Activated CD8-positive, alpha-beta memory T cell treated with anti-CD3 and anti-CD28 coated beads, Interleukin-2, amount 50 U/mL, for 4 hours (primary cell): ENCODE measurements at places on chromosomes 6 and 20.

DNA sequence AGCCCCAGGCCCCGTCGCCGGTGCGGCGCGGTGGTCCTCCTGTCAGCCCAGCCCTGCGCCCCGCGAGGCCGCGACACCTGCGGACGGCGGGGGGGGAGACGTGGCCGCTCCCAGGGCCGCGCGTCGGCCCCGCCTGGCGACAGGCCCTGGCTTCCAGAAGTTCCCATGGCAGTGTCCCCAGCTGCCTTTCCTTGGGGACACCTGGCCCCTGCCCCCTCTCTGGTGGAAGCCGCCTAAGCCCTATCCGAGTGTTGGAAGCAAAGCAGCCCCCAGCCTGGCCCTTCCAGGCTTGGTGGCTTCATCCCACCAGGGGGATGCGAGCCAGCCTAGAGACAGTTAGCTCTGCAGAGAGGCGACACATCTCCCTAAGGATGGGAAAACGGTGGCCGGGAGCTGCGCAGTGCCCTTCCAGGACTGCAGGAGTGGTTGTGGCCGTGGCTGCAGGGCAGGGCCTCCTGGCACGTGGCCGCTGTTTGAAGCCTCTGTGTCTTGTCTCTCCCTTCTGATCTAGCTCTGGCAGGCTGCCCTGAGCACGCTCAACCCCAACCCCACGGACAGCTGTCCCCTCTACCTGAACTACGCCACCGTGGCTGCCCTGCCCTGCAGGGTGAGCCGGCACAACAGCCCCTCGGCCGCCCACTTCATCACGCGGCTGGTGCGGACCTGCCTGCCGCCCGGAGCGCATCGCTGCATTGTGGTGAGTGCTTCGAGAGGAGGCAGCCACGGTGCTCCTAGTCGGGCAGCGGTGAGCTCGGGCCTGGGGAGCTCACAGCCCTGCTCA is 816 bp downstream of the NPEPL1 start:
- DNase-seq, result no peak

DNA sequence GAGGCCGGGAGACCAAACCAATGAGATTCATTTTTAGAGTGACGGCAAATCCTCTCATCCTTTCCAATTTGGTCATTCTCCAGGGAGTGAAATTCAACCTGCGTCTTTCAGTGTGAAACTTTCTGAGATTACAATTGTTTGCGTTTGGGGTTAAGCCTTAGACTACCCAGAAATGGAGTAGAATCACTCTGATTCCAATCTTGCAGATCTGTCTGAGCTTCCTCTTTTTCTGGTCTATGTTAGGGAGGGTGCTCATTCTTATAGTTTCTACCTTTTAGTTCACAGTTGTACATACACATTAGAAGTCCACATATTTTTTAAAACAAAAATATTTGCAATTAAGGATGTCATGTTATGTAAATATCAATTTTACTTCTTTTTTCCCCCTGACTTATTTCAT is 183.0 kb upstream of the PHACTR1 start:
- no peak for DNase-seq

DNA sequence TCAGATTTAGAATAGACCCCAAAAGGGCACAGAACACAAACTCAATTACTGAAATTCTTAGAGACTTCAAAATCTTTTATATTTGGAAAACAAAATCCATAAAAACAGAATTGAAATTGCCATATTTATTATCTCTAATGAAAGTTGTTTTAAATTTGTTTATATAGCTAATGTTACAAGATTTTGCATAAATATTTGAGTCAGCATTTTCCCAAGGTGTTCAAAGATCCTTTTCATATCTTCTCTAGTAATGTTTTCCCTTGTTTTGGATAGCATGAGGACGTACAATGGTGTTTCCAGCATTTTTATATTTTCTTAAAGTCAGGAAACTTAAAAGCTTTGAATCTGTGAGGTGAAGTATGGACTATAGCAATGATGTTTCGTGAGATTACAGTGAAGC is 235.2 kb upstream of the EPHA7 start:
- DNase-seq, result no peak

GRCh38 chr20:36004045-36004444 is 35.7 kb downstream of the CNBD2 start:
- DNase-seq, result no peak

- DNase-seq, result no peak
Observed at GRCh38 chr6:103326760-103327757, 1532.7 kb downstream of the HACE1 start.

DNA sequence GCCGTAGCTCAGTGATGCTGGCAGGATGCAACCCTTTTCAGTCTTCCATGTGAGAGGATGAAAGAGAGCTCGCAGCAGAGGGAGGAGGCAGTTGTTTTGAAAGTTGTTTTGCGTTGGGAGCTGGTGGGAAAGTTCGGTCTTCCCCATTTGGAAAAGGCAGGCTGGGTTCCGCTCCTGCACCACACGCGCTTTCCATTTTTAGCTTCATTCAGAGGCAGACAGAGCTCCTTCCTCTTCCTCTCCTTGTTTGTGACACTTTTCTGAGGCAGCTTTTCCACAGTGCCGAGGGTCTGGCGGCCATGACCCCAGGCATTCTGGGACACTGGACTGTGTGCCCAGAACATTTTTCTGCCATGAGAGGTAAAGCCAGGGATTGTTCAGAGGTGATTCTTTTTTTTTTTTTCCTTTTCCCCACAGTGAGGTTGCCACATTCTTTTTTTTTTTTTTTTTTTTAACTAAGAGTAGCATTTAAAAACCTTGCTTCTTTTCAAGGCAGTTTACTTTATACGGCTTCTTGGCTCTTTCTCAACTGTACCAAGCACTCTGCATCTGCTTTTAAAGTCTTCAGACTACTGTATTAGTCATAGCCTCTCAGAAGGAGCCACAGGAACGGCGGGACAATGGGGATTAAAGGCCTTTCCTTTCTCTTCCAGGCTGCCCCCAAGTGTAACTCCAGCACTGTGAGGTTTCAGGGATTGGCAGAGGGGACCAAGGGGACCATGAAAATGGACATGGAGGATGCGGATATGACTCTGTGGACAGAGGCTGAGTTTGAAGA is 1.6 kb downstream of the PRDM1 start:
- DNase-seq, result no peak

DNA sequence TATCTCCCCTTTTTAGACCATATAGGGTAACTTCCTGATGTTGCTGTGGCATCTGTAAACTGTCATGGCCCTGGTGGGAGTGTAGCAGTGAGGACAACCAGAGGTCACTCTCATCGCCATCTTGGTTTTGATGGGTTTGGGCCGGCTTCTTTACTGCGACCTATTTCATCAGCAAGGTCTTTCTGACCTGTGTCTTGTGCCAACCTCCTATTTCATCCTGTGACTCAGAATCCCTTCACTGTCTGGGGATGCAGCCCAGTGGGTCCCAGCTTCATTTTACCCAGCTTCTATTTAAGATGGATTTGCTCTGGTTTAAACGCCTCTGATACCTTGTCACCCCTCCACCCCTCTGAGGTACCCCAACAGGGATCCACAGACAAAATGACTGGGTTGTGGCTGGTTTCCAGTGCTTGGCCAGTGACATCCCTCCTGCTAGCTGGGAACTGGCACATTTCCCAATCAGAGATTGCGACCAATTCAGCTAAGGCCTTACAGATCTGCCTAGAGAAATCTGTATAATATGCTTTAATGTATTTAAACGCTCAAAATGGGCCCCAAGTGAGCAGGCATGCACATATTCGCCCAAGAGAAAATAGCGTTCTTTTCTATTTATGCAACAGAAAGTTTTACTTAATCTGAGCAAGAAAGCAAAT is 315.6 kb upstream of the QKI start:
- no peak for DNase-seq

- DNase-seq, result no peak
Observed at GRCh38 chr20:33490023-33490933, at the start of gene CBFA2T2. Gene CBFA2T2, plus strand, starts transcription at chr20:33490096. Its CDS starts 172 bp downstream, at chr20:33490268.

GRCh38 chr20:17316316-17317038 is 89.6 kb downstream of the PCSK2 start:
- DNase-seq, result no peak

GRCh38 chr6:148317739-148318138 is 24.9 kb upstream of the SASH1 start:
- no peak for DNase-seq

GRCh38 chr6:100573166-100573565 is 108.4 kb upstream of the SIM1 start:
- DNase-seq, result no peak

GRCh38 chr6:70336996-70337742 is 34.3 kb upstream of the COL9A1 start:
- DNase-seq, result no peak

DNA sequence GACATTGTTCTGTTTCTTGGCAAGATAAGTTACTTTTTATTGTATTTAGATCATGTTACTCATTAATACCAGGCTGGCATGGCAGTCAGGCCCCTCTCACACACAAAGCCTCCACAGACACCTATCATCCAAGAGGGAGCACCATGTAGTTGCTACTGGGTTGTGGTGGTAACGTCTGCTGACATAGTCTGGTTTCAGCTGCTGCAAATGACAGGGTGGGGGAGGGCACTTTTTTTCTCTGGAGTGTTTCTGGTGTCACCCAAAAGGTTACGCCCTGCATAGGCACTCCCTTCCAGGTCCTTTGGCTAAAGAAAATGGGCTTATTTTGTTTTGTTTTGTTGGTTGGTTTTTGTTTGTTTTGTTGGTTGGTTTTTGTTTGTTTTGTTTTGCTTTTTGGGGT is 236.4 kb upstream of the RIMS1 start:
- DNase-seq, result no peak

GRCh38 chr6:130946076-130946475 is 117.0 kb downstream of the EPB41L2 start:
- no peak for DNase-seq

DNA sequence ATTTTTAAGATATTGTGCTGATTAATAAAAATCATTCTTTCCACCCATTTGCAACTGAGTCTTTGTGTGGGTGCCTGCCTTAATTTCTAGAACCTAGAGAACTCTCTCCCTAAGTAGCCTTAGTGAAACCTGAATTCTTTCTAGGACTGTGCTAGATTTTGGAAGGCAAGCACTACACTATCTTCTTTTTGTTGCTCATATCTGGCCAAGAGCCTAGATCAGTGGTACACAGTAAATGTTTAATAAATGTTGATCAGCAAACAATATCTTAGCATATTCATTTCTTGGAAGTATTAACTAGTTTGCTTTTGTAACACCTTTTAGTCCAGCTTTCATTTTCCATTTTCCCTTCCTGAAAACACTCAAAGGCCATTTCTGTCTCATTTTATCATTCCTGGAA is 108.5 kb upstream of the CARMIL1 start:
- DNase-seq, result no peak

DNA sequence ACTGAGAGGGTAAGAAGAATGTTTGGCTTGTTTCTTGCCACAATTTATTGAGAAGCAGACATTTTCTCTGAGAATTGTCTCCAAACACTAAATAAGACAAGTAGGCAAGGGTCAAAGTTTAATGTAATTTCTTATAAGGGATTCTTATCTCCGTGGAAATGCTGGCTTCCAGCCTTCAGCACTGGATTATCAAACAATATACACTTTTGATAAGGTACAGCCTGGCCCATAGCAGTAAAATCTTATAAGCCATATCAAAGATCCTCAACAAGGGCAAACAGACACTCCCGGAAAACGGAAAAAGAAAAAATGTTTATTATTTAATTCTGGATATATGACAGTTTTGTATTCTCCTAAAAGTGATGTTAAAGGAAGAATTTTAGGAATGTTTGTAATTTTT is 18.5 kb upstream of the ZSCAN9 start:
- DNase-seq, result no peak

DNA sequence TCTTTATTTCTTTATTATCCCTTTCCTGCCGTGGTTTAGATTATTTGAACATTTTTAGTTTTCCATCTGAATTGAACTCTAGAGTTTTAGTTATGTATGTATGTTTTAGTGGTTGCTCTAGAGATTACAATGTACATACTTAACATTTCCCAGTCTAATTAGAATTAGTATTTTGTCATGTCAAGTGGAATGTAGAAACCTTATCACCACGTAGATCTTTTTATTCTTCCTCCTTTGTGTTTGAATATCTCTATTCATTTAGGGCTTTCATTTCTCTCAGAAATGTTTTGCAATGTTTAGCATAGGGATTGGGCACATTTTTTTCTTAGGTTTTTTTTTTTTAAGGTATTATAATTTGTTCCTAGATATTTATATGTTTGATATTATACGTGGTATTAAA is 73.1 kb upstream of the EZR start:
- no peak for DNase-seq

DNA sequence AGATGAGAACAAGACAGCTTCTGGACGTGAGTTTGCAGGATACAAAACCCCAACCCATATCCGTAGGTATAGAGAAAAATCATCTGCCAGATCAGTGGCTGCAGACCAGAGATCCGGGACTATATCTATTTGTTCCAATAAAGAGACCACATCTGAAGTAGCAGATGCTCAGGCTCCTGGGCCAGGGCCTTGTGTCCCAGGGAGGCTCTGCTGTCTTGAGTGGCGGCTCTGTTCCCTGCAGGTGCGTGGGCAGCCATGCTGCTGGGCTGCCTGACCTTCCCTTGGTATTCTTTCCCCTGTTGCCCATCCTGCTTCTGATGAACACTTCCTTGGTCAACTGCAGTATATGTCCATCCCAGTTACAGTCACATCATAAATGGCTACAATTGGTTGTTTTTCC is 34.9 kb downstream of the ERMARD start:
- no peak for DNase-seq
